AG09309 (cell line): ENCODE measurements at places on chromosomes 12 and 14.

- no peak for DNase-seq
Observed at GRCh38 chr12:91993287-91994017, 152.2 kb downstream of the BTG1 start.

GRCh38 chr12:26863515-26863914, 30.5 kb upstream of the ITPR2 start:
- DNase-seq: no peak

DNA sequence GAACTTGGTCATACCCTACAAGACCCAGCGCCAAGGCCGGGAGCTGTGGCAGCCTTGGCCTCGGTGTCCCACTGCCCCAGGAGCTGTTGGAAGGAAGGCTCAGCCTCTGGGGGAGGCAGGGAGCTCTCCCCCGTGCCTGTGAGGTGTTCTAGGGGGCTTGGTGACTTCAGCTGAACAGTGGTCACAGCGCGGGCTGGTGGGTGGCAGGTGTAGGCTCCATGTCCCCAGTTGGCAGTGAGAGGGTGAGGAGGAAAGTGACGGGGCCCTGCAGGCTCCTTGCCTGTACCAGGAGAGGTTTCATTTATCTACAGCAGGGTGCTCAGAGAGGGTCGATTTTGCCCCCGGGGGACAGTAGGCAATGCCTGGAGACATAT, 47.5 kb downstream of the DLK1 start:
- no peak for DNase-seq

- DNase-seq: no peak
Observed at GRCh38 chr14:86774916-86775315, 1218.1 kb downstream of the GALC start.

GRCh38 chr12:32397696-32398095, 1.7 kb upstream of the FGD4 start:
- DNase-seq: no peak

- no peak for DNase-seq
Observed at GRCh38 chr12:122197612-122197966, 5.9 kb upstream of the B3GNT4 start.

DNA sequence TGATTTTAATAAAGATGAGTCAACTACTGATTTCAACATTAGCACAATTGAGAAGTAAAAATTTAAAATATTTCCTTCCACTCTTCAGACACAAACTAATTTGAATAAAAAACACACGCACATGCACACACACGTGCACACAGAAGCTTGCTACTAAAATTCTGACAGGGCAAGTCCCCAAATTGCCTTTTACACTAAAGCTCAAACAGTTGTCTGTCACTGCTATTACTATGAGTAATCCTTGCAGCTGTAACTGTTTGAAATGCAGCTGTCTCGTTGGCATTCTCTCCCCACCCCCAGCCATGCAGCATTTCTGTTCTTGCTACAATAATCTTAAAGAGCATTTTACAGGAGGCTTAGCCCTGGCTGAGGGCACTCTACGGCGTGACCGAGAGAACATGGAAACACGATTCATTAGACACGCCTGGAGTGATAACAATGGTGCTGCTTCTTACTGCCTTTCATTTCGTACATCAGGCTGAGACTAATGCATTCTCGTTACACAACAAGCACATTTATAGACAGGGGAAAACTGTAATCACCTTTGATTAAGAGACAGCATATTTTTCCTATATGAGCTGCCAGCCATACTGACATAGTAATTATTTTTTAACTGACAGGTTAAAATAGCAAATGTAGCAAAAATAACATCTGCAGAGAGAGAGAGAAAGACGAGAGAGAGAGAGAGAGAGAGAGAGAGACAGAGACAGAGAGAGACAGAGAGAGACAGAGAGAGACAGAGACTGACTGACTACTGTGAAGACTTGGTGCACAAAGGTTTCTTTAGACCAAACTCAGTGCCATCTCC, 153.8 kb downstream of the MED13L start:
- no peak for DNase-seq

- DNase-seq: no peak
Observed at GRCh38 chr12:132954471-132955048, 1.5 kb downstream of the ZNF605 start.

- DNase-seq: no peak
Observed at GRCh38 chr12:63814146-63814772, 30.2 kb upstream of the SRGAP1 start.

DNA sequence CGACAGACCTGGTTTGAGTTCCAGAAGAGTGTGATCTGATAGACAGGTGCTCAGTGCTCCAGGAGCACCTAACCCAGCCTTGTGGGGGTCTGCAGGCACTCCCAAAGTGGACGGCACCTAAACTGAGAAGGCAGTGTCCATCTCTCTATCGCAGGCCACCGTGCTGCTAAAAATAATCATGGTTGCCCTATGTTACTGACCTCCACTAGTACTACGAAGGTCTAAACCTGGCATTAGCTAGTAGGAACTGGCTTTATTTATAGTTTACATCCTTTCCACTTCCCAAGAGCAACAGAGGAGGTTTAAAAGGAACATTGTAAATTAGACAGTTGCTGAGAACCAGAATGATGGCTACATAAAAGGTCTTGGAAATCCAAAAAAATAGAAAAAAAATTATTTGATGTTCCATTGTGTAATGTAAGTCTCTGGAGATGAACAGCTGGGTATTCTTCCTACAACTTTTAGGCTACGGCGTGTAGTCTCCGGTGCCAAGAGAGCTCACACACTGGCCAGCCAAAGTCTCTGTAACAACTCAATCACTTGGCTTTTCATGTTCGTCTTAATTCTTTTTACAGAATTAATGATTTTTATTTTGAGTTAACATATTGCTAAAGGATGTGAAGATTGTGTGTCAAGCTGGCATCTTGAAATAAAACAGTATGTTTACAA, 27.3 kb downstream of the PPFIBP1 start:
- DNase-seq: no peak

DNA sequence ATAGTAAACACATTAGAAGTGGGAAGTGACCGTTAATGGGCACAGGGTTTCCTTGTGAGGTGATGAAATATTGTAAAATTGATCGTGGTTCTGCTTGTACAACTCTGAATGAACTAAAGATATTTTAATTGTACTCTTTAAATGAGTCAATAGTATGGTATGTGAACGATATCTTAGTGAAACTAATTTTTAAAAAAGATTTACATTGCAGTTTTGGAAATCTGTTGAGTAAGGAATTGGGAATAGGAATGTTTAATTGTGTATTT, 1.7 kb downstream of the ZNF410 start:
- DNase-seq: no peak

DNA sequence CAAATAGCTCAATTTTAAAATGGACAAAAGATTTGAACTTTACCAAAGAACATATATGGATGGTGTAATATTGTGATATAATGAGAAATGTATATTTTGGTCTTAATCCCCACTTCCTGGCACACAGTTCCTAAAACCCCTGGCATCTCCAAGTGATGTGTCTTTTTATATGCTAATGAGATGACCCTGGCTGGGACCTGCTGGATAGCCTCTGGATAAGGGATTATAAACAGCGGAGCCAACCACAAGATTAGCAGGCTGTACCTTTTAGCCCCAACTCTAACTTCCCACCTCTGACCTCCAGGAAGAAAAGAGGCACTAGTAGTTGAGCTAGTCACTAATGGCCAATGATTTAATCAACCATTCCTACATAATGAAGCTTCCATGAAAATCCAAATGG, 130.0 kb downstream of the DPF3 start:
- no peak for DNase-seq

- no peak for DNase-seq
Observed at GRCh38 chr14:32601906-32602305, 272.8 kb downstream of the AKAP6 start.

DNA sequence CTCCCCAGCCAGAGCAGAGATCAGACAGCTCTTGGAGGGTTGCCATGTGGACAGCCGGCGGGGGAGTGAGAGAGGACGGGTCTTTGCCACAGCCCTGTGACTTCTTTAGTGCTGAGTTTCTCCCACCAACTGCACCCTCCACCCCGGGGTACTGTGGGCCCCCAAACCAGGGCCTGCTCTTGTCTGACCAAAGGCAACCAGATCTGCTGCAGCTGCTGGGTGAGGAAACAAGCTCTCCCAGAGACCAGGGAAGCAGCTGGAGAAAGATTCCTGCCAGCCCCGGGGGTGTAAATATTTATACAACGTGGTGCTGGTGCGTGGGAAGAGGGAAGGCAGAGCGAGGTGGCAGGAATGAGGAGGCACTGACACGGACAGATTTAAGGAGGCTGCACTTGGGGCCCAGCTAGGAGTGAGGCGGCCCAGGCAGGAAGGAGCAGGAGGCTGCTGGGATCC, 14.3 kb upstream of the ZFP36L1 start:
- DNase-seq: no peak

GRCh38 chr12:87441511-87441910, 587.7 kb downstream of the C12orf50 start:
- DNase-seq: no peak

- no peak for DNase-seq
Observed at GRCh38 chr14:24095271-24096068, 1.4 kb downstream of the PCK2 start.

- DNase-seq: no peak
Observed at GRCh38 chr12:80567401-80567800, 123.4 kb downstream of the PTPRQ start.

DNA sequence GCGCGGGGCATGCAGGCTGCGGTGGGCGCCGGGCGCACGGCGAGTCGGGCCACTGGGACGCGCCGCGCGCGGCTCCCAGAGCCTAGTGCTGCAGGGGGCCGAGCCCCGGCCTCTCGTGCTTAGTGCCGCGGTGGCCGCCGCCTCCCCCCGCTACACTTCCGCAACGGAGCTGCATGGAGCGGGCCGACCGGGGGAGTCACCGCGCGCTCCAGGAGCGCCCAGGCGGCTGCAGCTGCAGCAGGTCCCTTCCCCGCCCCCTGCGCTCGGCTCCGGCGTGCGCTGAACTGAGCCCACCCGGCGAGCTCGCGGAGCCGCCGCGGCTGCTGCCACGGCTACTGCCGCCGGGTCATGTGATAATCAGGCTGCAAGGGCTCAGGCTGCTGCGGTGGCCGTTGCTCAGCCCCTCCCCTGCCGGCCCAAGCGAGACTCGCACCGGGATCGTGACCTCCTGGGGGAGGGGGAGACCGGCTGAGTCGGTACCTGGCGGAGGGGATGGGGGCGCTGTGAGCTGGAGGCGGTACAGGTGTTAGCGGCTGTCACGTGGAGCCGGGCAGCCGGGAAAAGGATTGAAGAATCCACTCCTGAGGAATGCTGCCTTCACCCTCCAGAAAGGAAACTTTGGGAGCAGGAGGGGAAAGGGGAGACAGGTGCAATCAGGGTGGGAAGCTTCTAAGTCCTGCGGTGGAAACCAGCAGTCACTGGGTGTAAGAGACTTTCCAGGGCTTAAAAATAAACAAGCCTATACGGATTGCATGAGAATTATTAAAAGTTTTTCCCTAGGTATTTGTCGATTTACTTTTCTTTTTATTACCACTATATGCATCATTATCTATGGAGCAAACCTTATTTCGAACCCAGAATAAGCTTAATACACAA, at the start of gene PPM1H:
Gene PPM1H (minus strand): TSS at position 352 of the 876 bp plus-strand sequence. CDS start 414 bp downstream, outside the sequence.
- DNase-seq: no peak

GRCh38 chr14:52254086-52254485, 13.4 kb upstream of the PTGDR start:
- DNase-seq: no peak

DNA sequence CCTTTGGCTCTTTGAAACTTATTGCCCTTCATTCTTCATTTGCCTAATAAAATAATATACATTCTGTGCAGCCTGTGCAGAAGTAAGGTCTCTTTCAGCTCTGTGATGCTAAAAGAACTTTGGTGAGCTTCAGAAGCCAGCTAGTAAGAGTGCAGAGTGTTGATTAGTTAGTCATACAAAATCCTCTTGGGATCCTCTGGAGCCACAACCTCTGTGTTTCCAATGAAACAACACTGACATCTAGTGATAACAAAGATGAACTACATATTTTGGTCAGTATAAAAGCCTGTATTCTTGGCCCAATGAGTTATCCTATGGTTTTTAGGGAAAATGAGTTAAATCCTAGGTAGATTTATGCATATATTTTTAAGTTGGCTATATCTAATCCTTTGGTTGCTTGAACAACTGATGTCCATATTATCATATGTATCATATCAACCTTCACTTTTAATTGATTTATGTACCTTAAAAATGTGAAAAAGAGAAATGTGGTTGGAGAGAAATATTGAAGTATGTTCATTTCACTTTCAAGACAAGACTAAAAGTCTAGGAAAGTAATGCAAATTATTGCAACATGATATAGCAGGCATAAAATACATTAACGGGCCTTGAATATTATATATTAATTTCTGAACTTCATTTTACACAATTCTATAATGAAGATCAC, 158.4 kb downstream of the KLHL28 start:
- peak; percentile 23 for DNase-seq

GRCh38 chr12:75269209-75269608, 59.6 kb upstream of the KCNC2 start:
- no peak for DNase-seq

DNA sequence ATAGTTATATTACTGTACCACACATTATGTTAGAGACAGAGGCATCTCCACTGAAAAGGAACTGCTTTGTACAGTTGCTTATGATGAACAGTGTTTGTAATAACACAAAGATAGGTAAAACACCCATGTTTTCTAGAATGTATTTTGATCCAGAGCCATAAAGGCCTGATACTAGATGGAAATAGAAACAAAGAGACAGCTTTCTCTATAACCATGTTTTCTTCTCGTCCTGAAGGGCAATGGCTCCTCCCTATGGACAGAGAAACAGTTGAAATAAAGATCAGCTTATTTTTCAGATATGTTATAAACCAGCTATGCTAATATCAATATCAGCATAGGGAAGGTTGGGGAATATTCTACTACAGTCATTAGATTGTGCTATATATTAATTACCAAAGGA, 109.2 kb downstream of the ATXN7L3B start:
- no peak for DNase-seq

GRCh38 chr14:85519661-85520305, 10.2 kb upstream of the FLRT2 start:
- DNase-seq: no peak

GRCh38 chr14:71593966-71594365, 338.3 kb upstream of the RGS6 start:
- no peak for DNase-seq

GRCh38 chr12:80268924-80269749, 169.8 kb downstream of the OTOGL start:
- DNase-seq: peak; percentile 45

- DNase-seq: no peak
Observed at GRCh38 chr12:12628013-12628412, 16.3 kb downstream of the CREBL2 start.

DNA sequence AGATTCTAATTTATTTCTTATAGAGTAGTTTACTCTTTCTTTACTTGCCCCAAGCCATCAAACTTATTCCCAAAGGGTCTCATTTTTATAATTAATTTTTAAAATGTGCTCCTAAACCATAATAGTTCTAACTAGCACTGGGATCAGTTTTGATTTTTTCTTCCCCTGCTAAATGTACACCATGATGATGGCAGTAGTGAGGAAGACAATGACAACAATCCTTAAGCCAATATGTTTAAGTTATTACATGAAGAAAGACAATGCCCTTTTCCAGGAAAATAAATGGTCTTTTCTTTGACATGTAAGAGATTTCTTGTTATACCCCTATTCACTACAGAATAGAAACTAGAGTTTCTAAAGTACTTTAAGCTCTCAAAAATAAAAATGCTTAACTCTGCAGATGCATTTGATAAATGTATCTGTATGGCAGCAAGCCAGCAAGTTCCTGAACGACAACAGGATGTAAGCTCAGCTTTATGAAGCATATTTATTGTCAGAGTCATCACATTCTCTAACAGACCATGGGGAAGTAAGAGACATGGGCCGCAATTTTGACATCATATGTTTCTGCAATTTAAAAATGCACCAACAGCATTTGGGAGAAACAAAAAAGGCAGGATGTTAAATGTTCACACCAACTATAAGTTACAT, 36.0 kb upstream of the SNX6 start:
- DNase-seq: peak; percentile 71
